ENCODE measurements at places on chromosomes 7 and 10. TPM values are rescaled to one million over a fixed set of nuclear protein-coding genes. Genes with fewer than 3 reads are reported as not detected.

- no peak for DNase-seq
Observed at GRCh38 chr7:135704074-135704473, 23.9 kb downstream of the SLC13A4 start.

- peak; percentile 97 for DNase-seq
Observed at GRCh38 chr10:58157076-58157766, 110.5 kb downstream of the IPMK start.

DNA sequence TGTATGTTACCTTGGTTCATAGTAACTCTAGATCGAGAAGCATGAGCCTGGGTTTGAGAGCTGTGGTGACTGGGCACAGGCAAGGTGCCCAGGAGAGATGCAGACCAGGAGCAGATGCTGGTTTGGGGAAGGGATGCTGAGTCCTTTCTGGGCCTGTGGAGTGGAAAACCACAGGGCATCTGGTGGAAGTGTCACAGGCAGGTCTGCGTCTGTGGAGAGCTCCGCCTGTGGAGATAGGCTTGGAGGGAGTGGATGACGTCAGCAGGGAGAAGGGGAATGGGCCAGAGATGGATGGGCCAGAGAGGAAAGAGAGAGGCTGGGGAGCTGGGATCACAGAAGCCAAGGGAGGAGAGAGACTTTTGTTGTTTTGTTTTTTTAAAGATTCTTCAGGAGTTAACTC, 14.8 kb downstream of the CYP26A1 start:
- no peak for DNase-seq

The GATAD1 gene
- total RNA-seq: 15.9 TPM

The RAPGEF5 gene
- total RNA-seq: 3.6 TPM

- DNase-seq: peak; percentile 44
Observed at GRCh38 chr10:115001506-115002381, 63.7 kb downstream of the TRUB1 start.

GRCh38 chr10:33535866-33536265, 201.4 kb upstream of the NRP1 start:
- DNase-seq: no peak

GRCh38 chr7:132646052-132646451, 69.8 kb upstream of the PLXNA4 start:
- peak; percentile 57 for DNase-seq

DNA sequence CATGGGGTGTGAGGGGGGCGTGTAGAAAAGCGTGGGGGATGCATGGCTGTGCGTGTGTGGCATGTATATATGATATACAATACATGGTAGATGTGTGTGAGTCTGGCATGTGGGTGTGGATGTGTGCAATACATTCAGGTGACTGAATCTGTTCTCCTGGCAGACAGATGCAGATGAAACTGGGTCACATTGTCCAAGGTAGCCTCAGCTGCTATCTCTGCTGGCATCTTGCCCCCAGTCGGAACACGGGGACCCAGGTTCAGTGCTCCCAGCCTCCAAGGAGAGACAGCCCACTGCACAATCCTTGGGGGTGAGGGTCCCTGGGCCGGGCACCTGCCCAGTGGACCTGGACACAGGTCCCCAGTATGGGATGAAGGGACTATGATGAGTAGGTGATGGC, 12.4 kb upstream of the SRRM3 start:
- no peak for DNase-seq

DNA sequence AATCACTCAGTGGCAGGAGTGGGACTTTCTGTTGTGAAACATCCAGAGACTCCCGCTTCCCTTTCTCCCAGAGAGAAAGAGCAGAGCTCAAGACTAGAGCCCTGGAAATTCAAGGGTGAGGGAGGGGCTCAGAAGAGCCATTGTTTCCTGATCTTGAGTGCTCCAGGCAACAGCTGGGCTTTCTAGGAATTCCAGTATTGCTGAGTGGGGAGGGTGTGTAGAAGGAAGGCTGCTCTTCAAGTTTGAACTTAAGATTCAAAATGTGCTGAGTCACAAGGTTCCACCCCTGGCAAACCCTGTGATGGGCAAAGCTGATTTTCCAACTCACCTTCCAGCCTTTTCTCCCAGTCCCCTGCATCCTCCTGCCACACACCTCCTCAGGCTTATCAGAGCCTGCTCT, 42.3 kb upstream of the MSRB2 start:
- DNase-seq: peak; percentile 26
